ENCODE measurements at places on chromosomes 7 and 10. TPM values are rescaled to one million over a fixed set of nuclear protein-coding genes. Genes with fewer than 3 reads are reported as not detected.

MPP7 gene
- total RNA-seq: 8.4 TPM

HELLS gene
- total RNA-seq: 39.4 TPM

DNA sequence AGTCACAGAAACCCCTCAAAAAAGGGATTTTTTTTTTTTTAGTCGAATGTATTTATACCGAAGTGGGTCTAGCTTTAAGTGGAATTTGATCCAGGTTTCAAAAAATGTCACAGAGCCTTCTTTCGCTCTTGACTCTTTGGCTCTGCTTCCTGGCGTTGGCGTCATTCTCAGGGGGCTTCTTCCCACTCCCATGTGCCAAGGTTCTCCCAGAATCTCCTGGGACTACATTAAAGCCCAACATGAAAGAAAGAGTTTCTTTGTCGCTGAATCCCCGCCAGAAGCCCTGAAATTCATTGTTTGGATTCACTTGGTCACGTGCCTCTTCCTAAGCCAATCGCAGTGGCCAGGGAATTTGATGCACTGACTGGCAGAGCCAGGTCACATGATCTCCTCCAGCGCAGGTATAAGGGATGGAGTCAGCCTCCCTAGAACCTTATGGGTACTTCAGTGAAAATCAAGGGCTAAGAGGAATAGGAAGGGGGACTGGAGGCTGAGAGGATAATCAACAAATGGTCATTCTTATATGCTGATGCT lies 101.2 kb downstream of the RPS24 start:
- DNase-seq: no peak

DNA sequence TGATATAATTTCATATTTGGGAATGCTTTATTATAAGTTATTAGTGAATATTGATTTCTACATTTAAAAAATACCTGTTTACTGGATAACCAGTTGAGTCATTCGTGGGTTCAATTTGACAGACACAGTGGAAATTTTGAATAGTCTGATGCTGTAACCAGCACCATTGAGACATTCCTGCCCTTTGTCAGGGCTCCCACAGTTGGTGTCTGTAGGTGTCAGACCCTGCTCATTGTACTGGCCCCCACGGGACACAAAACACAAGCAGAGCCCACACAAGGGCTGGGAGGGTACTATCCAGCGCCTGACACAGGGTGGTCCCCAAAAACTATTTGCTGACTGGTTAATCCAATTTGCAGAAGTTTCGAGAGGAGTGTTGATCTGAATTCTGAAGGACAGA lies 35.9 kb downstream of the EEPD1 start:
- no peak for DNase-seq

- peak; percentile 87 for DNase-seq
Observed at GRCh38 chr10:69222157-69223027, 2.3 kb downstream of the HKDC1 start.

Data from hepatocyte (in vitro differentiated cells).